HepG2 (cell line): ENCODE measurements at places on chromosomes 7 and 10. TPM values are rescaled to one million over a fixed set of nuclear protein-coding genes. Genes with fewer than 3 reads are reported as not detected.

GRCh38 chr10:43390759-43391158 lies 18.2 kb downstream of the HNRNPF start:
- peak; percentile 42 for DNase-seq
- H3K36me3 ChIP-seq: peaks cover 88% of the 10 kb centered on the region
- H3K27ac ChIP-seq: no peak overlapping the region

DNA sequence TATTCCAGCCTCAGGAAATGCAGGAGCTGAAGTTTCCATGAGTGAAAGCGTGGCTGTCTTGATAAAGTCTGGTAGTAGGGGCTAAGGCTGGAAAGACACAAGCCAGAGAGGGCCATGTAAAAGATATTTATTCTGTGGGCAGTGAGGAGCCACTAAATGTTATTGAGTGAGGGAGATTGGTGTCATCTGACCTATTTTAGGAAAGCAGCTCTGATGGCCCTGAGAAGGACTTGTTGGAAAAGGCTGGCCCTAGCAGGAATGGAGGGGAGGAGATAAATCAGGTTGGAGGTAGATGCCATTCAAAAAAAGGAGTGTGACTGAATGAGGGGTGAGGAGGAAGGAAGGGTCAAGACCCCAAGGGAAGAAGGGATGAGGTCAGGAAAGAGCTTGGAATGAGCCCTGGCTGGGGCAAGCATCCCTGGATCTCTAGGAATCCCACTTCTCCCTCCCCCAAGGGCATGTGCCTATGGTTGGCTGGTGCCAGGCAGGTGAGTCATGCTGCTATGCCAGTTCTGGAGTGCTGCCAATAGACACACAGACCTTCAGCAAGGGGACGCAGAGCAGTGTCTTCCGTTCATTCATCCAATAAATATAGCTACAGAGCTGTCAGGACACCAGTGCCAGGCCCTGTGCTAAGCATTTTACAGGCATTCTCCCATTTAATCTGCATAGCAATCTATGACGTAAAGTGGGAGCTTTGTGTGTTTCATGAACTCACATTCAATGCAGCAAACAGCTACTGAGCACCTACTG lies 2.0 kb downstream of the ANKRD2 start:
- H3K27me3 ChIP-seq: no peaks in the 10 kb centered on the region
- peaks cover 17% of the 10 kb centered on the region for H3K4me1 ChIP-seq
- peaks cover 2% of the 10 kb centered on the region; the same call in 2 of the 3 replicates for H3K36me3 ChIP-seq
- no peak overlapping the region for H3K4me3 ChIP-seq
- DNase-seq: peak; percentile 74

The TAS2R16 gene
- polyA plus RNA-seq: not detected in 2 replicates

- no peak overlapping the region for H3K4me3 ChIP-seq
- H3K36me3 ChIP-seq: no peaks in the 10 kb centered on the region
- DNase-seq: no peak
- peaks cover 37% of the 10 kb centered on the region for H3K4me1 ChIP-seq
Observed at GRCh38 chr7:73741600-73741999, 3.0 kb upstream of the ABHD11 start.

The PDK4 gene
- polyA plus RNA-seq: 0.03 and 0.04 TPM in 2 replicates

DNA sequence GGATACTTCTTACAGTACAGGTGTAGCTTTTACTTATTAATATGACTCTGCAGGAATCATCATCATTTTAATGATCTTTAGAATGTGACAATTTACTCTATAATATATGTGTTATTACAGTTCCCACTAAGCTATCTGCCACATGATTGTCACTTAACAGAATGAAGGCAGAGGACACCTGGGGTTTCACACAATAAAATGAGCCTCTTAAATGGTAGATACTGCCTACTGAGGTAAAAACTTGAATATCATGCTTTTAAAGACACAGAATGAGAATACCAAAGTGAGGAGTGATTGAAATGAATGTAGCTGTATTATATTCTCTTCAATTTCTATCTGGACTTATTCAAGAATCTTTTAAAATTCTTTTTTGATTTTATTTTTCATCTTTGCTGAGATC lies 1255.3 kb upstream of the LRRN3 start:
- DNase-seq: no peak
- no peak overlapping the region for H3K27ac ChIP-seq
- H3K27me3 ChIP-seq: no peaks in the 10 kb centered on the region
- no peak overlapping the region for H3K4me3 ChIP-seq
- H3K4me1 ChIP-seq: no peaks in the 10 kb centered on the region
- H3K36me3 ChIP-seq: no peaks in the 10 kb centered on the region

GRCh38 chr7:92246360-92247101 lies 757 bp downstream of the ANKIB1 start:
- H3K36me3 ChIP-seq: no peaks in the 10 kb centered on the region
- peak overlapping the region; percentile 98 for H3K4me3 ChIP-seq
- no peaks in the 10 kb centered on the region for H3K27me3 ChIP-seq
- H3K27ac ChIP-seq: peak overlapping the region; percentile 99
- peaks cover 35% of the 10 kb centered on the region for H3K4me1 ChIP-seq
